HAP-1 (cell line): ENCODE measurements at places on chromosomes 3 and 15.

DNA sequence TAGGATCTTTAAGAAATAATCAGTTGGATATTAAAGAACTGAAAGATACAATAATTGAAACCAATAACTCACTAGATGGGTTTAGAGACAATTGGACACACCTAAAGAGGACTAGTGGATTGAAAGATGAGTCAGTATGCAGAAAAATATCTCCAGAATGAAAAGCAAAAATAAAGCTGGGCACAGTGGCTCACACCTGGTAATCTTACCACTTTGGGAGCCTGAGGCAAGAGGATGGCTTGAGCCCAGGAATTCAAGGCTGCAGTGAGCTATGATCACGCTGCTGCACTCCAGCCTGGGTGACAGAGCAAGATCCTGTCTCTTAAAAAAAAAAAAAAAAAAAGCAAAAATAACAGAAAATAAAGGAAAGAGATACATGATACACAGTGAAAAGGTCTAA is 37.4 kb upstream of the CCDC174 start:
- DNase-seq: no peak

DNA sequence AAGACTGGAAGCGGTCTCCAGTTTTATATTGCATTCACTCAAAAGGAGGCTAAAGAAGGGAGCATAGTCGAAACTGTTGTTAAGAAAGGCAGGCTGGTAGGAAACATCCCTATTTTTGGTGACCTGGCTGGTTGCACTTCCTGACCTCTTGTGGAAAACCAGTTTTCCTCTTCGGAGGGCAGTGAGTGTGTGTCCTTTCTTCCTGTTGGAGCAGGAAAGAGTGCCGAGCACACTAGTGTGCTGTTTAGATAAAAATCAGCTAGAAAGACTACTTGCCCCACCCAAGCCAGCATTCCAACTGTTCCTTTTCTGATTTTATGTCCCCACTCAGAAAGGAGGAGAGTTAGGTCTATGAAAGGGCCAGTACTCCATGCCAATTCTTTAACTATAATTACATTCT is 65.1 kb upstream of the CCR4 start:
- DNase-seq: no peak

- DNase-seq: no peak
Measured at GRCh38 chr3:133447750-133448477, 48.1 kb downstream of the BFSP2 start.

- no peak for DNase-seq
Measured at GRCh38 chr3:27085829-27086730, 283.1 kb downstream of the NEK10 start.

DNA sequence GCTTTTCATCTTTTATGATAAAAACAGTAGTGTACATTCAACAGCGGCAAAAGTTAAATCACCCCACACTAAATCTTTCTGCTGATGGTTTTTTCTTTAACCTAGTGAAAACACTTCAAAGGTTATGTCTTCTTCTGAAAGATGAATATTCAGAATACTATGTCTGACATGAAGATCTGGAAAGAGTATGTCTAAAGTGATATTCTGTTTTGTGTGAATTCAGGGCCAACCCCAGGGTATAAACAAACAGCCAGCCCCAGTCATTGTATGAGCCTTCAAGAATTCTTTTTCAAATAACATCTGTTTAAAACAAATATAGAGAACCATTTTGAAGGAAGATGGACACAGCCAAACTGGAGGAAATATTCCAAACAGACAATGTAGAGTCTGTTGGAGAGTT is 581.0 kb upstream of the NAALADL2 start:
- DNase-seq: no peak
